T follicular helper cell (primary cell): ENCODE measurements at places on chromosomes 5 and 9.

GRCh38 chr9:14563902-14564624 is 129.2 kb downstream of the ZDHHC21 start:
- no peak for DNase-seq

- DNase-seq, result no peak
These were observed 44.3 kb downstream of the PRRC2B start for GRCh38 chr9:131438190-131438589.

DNA sequence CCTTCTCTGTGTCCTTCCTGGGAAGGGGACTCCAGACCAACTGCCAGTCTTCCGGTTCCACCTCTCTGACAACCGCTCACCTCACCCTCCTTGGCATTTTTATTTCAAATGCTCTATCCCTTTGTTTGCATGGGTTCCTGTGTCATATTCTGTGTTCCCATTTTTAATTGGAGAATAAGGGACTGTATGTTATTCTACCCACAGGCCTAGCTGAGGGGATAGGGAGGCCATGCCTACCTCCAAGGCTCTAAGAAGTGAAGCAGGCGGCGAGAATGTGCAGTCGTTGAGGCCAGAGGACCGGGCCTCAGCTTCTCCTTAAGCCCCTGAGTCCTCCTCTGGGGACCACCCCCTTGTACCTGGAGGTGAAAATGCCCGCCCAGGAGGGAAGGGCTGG is 936 bp upstream of the WDR5 start:
- no peak for DNase-seq

DNA sequence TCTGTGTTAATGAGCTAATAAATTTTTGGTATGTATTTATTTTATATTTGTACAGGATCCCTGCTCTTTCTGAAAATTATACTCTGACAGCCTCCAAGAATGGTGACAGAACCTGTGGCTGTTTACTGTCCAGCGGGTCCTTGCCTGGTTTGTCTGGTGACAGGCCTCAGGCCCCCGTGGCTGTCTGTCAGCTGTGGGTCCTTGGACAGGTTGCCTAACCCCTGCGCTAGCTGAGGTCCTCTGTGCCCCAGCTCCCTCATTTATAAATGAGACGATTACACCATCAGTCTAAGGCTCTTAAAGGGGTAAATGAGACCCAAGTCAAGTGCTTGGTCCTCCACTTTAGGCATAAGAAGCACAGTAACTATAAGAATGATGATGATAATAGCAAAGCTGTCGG is 125.1 kb upstream of the COL5A1 start:
- DNase-seq, result no peak

DNA sequence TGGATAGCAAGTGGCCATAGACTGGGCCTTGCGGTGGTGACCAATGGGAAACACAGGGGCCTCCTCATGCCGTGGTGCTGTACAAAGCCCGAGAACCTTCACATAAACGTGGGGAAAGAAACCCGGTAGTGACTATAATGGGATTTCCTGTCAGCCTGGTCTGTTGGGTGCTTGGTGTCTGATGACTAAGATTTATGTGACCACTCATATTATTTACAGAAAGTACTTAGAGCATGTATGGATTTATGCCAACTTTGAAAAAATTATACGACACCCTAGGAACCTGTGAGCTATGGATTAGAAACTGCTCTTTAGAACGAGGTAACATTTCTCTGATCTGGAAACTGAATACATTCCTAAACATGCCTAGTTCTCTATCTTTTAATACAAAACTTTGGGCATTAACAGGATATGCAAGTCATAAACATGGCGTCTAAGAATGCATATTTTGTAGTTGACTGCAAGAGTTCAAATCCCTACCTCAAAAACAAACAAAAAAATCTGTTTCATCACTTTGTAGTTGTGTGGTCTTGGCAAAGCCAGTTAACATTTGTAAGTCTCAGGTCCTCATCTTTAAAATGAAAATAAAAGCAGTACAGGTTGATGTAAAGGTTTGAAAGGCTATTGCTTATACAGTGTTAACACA is 85.4 kb downstream of the TMEM167A start:
- no peak for DNase-seq

DNA sequence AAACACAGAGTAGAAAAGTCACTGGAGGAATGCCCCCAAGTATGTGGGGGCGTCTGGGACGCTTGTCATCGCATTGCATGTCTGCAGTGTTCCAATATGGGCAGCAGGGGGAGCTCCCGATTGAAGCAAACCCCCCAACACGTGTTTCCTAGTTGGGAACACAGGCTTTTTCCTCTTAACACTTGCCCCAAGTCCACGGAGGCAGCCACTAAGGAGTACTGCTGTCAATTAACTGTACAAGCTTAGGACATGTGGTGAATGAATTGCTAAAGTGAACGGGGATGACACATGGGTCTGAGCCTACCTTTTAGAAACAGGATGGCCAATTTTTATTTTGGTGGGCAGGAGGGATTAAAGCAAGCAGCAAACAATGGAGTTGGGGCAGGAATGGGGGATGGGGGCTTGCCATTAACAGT is 2.2 kb downstream of the GABRB2 start:
- DNase-seq, result no peak

DNA sequence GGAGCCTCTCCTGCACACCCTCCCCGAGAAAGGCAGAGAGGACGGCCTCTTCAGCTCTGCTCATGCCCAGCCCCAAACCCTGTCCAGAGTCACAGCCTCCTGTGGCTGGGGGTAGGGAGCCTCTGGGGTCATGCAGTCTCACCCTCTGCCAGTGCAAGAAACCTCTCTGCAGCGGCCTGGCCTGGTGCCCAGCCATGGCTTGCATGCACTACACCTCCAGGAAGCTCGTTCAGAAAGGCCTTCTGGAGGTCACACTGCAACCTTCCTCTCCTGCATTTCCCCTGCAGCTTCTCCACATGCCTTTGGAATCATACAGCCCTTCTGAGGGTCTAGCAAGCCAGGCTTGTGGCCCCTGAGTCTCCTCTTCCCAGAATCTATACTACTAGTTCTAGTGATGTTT is 17.9 kb downstream of the CSF1R start:
- DNase-seq, result no peak

- DNase-seq, result no peak
These were observed 92.6 kb downstream of the SH3TC2 start for GRCh38 chr5:148970228-148970627.

- no peak for DNase-seq
These were observed 12.3 kb upstream of the MAP3K1 start for GRCh38 chr5:56803025-56803424.

GRCh38 chr5:135391116-135391868 is 7.7 kb downstream of the MACROH2A1 start:
- DNase-seq, result no peak

GRCh38 chr5:11955331-11955730 is 51.1 kb upstream of the CTNND2 start:
- DNase-seq, result no peak

GRCh38 chr9:99824378-99825171 is 2.9 kb downstream of the NR4A3 start:
- peak; percentile 53 for DNase-seq

DNA sequence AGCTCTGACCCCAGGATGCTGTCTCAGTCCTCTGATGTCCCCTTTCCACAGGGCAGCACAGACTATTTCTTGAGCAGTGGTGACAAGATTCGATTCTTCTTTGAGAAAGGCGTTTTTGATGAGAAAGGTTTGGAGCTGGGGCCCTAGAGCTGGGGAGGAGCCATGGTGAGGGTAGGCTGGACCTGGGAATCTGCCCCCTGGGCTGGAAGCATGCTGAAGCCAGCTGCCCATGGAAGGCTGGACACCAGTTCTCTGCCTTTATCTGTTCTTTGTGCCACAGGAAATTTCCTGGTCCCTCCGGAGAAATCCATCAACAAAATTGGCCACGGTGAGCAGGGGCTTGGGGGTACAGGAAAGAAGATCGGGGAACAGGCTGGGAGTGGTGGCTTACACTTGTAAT is 12.9 kb downstream of the PHYHD1 start:
- no peak for DNase-seq

- no peak for DNase-seq
These were observed 2.2 kb downstream of the ABHD17B start for GRCh38 chr9:71908825-71909224.

DNA sequence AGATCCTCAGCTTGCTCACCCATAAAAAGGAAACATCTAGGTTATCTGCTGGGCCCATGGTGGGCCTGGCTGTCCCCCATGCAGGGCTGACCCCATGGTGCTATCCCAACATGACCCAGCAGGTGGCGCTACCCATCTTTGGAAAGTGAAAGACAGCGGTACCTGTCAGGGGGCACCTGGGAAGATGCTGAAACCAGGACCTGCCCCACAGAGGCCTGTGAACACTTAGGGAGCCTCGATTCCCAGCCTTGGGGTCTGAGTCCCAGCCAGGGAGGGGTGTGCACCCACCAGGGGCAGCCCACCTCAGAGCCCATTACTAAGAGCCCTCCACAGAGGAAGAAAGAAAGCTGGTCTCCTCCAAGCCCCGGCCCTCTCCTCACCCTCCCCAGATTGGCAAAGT is 46.6 kb upstream of the IPPK start:
- peak; percentile 73 for DNase-seq

DNA sequence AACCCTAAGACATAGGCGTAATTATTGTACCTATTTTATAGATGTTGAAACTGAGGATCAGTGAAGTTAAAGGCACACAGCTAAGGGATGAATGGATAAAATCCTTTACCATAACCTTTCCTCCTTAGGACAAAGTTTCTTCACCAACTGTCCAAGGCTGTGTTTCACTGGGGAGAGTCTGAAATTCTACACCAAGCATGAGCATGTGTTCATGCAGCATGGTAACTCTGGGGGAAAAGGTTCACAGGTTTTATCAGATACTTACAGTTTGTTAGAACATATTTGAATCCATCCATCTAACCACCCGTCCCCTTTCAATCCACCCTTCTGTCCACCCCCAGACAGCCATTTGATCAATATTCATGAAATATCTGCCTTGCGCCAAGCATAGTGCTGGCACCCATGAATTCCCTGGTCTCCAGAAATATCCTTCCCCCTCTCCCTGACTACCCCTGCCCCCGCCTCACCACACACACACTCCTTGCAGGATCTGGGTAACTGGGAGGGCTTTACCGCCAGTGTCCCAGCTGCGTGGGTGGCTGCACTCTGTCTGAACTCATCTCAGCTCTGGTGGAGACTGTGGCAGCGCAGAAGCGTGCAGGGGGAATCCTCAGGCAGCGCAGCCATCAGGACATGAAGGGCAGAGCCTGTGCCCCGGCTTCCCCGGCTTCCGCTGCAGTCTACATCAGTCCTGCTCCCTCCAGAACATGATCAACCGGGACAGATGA is 6.3 kb upstream of the KCNIP1 start:
- DNase-seq, result no peak

GRCh38 chr5:87121304-87122150 is 146.2 kb upstream of the RASA1 start:
- no peak for DNase-seq

- no peak for DNase-seq
These were observed 14.7 kb upstream of the LHX2 start for GRCh38 chr9:123996731-123997421.

DNA sequence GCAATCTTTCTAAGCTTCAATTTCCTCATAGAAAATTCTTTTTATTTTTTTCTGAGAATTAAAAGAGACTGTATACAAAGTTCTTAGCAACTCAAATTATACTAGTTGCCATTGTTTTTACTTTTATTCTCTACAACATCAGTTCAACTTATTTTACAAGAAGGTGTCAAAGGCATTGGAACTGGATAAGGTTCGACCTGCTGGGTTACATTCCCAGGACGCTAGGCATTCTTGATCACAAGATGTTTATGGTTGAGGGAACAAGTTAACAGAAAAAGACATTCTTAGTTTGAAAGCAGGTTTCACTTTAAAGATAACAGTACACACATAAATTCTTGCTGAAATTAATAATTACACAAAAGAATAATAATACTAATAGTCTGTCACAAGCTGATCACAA is 163.5 kb upstream of the SNX2 start:
- no peak for DNase-seq

- DNase-seq, result no peak
These were observed 31.4 kb upstream of the ANKRD55 start for GRCh38 chr5:56264417-56265025.

DNA sequence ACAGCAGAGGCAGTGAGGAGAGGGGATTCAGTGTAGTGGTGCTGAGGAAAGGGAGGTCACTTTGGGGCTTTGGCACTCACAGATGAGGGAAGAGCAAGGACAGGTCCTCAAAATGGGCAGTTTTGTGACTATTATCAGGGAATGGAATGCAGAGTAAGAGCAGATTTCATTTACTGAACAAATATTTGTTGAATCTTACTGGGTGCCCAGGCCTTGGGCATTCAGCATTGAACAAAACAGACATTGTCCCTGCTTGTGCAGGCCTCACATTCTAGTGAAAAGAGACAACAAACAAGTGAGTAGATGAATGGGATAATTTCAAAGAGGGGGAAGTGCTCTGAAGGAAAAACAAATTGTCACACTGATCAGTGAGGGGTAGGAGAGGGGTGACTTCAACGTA is 404.1 kb downstream of the DMRT2 start:
- no peak for DNase-seq

DNA sequence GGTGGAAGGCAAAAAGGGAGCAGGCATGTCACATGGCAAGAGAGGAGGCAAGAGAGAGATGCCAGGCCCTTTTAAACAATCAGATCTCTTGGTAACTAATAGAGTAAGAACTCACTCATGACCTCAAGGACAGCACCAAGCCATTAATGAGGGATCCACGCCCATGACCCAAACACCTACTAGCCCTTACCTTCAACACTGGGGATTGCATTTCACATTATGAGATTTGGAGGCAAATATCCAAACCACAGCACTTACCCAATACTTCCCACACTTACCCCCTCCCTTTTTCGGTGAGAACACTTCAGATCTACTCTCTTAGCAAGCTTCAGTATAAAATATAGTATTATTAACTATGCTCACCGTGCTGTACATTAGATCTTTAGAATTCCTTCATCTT is 41.9 kb downstream of the ZNF354A start:
- DNase-seq, result no peak

DNA sequence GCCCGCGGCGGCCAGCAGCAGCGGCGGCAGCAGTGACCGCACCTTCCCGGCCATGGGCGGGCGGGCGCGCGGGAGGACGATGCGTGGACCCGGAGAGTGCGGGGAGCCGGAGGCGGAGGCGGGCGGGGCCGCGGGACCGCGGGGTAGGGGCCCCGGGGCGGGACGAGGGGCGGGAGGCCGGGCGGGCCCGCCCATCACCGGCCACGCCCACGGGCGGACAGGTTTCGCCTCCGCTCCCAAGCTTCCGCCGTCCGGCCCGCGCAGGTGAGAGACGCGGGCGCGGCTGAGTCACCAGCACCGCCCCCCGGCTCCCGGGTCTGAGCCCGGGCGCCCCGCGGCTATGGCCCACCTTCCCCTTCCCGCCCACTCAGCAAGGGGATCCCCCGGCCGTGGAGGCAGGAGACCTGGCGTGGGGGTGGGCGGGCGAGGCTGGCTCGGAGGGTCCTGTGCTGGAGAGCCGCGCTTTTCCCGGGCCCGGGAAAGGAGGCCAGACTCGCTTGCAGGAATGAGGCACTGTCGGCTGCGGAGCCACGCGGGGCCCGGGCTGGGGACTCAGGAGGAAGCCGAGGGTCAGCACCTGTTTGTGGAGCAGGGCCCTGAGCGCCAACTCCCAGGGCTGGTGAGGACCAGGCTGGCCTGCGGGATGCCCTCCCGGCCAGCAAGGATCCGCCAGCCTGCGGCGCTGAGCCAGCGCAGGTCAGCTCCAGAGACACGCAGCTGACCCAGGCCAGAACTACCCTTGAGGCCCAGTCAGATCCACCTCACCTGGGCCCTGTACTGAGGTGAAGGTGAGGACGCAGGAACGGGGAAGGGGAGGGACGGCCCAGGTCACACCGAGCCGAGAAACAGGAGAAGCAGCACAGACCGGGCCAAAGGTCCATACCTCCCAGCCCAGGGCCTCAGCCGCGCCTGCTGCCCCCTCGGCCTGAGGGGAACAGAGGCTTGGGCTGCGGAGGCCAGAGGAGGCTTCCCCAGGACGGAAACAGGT is at the start of gene ENTPD2:
Gene ENTPD2 (minus strand): TSS at position 118 of the 988 bp plus-strand sequence. CDS start 64 bp downstream, at position 54.
- DNase-seq, result no peak

- DNase-seq, result no peak
These were observed 14.5 kb downstream of the VAV2 start for GRCh38 chr9:133977421-133978201.
